ENCODE measurements at places on chromosomes 12 and 14.

DNA sequence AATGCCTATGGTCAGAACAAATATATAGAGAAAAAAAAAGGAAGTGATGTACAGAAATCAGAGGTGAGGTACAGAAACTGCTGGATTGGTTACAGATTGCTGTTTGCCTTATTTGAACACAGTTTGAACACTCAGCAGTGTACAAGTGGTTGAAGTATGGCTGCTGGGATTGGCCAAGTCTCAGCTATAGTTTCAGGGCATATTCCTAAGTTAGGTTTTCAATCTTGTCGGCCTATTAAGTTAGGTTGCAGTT is 146.4 kb downstream of the LLPH start:
- no peak for DNase-seq

DNA sequence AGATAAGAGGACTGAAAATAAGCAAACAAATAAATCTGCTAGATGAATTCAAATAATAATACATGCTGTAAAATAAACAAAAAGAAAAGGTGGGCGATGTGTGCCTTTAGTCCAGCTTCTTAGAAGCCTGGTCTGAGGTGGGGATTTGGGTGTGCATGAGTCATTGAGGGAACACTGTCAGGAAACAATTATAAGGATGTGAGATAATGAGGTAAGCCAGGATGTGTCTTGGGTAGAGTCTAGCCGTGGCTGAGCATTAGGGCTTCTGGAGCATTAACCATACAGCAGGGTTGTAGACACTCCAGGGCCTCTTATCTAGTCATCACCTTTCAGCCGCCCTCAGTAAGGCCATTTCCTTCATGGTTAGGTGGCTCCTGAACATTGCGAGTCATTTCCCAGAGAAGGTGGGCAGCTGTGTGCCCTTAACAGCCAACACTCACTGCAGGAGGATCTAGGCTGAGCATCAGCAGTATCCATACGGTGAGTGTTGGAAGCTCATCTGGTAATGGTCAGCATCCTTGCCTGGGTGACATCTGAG is 405.6 kb downstream of the GLT1D1 start:
- no peak for DNase-seq

DNA sequence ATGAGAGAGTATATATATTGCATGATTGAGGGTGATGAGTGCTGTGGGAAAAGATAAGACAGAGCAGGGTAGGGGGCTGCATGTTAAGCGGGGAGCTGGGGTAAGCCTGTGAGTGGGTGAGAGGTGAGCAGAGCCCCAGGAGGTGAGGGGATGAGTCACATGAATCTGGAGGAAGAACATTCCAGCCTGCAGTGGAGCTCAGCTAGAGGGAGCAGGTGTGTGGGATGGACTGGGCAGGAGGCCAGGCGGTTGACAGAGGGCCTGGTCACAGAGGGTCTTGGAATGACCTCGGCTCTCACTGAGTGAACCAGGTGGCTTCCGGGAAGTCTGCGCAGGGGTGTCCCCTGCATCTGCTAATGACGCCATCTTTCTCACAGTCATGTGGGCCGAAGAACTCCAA is 44.4 kb downstream of the GIT2 start:
- no peak for DNase-seq

- no peak for DNase-seq
Observed at GRCh38 chr14:102784892-102785594, 7.8 kb downstream of the TRAF3 start.
